Activated CD4-positive, alpha-beta T cell treated with anti-CD3 and anti-CD28 coated beads for 24 hours (primary cell): ENCODE measurements at places on chromosomes 4 and X.
A peak's percentile ranks its signal among the peaks of the same experiment; 100 is the strongest.

- DNase-seq, result no peak
Measured at GRCh38 chr4:170139764-170140163, 50.0 kb upstream of the AADAT start.

DNA sequence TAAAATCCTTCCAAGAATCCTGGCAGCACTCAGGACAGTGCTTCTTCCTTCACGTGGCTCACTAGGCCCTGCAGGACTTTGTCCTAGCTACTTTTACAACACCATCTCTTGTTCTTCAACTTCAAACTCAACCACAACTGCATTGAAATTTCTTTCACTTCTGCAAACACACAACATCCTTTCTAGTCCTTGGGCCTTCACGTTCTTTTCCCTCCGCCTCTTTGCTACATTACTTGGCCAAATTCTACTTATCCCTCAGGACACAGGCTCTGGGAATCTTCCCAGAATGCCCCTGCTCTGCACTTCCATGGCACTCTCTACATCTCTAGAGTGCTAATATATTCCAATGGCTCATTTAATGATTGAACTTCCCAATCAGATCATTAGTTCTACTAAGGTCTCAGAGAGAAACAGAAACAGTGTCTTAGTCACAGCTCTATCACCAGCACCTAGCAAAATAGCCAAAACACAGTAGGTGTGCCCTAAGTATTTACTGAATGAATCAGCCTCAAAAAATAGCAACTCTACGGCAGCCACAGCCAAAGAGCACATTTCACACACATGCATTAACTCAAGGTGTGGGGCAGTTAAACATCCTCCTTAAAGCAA is 73.3 kb downstream of the MANBA start:
- no peak for DNase-seq

- DNase-seq, result no peak
Measured at GRCh38 chr4:147307896-147308674, 172.8 kb upstream of the EDNRA start.

DNA sequence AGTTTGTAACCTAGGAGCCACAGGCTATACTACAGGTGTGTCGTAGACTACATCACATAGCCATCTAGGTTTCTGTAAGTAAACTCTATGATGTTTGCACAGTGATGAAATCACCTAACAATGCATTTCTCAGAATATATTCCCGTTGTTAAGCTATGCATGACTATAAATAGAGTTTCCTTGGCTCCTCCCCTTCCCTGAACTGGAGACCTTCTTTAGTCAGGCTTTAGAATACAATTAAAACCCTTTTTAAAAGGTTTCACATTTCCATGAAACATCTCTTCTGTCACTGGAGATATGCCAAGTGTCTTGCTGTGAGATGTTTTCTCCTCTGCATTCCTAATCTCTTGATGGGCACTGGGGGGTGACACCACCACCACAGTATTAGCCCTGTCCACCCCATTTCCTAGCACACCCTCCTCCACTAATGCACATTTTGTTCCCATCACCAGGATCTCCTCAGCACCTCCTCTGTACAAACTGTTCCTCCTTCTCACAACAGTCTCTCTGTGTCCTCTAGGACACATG is 334.6 kb upstream of the CPEB2 start:
- no peak for DNase-seq

DNA sequence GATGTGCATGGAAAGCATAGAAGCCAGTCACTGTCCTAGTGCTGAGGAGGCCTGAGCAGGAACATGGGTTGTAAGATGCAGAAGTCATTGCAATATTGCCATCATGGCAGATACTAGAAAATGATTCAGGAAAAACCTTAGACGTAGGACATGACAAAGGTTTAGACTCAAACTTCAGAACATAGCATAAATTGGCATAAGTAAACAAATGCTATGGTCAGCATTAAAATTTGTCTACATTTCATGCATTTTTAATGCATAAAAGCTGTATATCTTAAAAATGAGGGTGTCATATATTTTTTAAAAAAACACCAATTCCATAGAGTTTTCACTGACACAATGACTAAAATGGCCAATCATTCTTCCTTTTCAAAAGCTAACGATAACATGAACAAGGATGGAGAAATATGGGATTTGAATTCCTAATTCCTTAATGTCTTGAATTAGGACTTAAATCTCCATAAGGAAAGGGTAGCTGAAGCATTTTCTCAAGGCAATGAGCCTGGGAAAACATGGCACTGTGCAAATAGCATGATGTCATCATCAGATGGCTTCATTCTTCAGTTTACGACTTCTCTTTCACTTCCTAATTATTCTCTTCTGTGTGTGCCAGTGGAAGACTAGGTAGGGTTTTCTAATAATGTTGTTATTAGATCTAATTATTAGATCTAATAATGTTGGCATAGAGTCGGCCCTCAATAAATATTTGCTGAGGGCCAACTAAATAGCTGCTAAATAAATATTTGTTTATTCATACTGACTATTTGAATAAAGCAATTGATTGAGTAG is 125.1 kb upstream of the FRG1 start:
- no peak for DNase-seq

- no peak for DNase-seq
Measured at GRCh38 chrX:95441836-95442235, 1242.8 kb upstream of the DIAPH2 start.

GRCh38 chr4:71107726-71108125 is 114.3 kb downstream of the DCK start:
- DNase-seq, result no peak

DNA sequence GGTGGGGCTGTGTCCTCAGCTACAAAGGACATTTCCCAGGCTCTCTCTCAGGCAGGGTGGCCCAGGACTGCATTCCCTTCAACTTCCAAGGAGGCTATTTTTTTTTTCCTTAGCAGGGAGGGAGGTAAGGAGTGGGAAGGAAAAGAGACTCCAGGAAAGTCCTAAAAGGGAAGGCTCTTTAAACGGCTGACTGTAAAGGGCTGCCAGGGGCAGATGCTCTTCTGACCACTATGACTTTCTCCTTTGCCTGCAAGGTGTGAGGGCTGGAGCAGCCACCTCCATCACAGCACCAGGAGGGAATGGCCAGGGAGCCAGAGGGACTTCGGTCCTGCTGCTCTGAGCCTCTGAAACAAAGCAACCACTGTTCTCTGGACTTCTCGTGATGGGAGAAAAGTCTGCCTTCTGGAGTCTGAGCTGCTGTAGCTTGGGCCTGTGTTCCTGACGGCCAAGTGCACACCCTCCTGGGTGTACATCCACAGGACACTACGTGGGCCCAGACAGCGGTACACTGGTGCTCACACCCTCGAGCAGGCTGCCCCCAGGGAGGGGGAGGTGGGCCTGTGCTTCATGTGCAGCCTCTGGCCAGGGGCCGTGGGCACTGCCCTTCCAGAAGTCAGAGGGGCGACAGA is 17.9 kb downstream of the NAT8L start:
- DNase-seq, result no peak

DNA sequence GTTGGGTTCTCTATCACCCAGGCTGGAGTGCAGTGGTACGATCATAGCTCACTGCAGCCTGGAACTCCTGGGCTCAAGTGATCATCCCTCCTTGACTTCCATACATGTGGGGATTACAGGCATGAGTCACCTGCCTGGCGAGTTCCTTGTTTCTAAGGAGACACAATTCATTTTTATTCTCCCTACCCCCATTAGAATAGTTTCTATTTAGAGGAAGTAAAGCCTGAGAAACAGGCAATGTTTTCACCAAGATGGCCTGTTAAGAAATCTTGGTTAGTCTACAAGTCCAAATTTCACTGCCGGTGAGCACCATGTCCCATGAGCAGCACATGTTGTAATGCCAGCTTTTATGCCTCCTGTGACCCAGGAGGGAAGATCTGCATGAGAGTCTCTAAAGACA is 5.7 kb downstream of the CYBB start:
- DNase-seq, result no peak

- peak; percentile 3 for DNase-seq
Measured at GRCh38 chr4:76251441-76252270, at the start of gene FAM47E. TSS of gene FAM47E (plus strand) at chr4:76251721. CDS start at chr4:76251747, 26 bp downstream.

- DNase-seq, result no peak
Measured at GRCh38 chr4:187354740-187355139, 631.1 kb upstream of the FAT1 start.

GRCh38 chr4:24704149-24704548 is 91.2 kb upstream of the SOD3 start:
- no peak for DNase-seq

DNA sequence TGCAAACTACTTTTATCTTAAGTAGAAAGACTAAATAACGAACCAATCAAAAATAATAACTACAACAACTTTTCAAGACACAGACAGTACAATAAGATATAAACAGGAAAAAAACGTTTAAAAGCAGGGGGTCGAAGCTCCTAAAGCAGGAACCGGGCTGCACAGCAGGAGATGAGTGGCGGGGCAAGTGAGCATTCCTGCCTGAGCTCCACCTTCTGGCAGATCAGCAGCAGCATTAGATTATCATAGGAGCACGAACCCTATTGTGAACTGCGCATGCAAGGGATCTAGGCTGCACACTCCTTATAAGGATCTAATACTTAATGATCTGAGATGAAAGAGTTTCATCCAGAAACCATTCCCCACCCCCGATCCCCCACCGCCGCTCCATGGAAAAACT is 146.2 kb downstream of the TEX11 start:
- no peak for DNase-seq

DNA sequence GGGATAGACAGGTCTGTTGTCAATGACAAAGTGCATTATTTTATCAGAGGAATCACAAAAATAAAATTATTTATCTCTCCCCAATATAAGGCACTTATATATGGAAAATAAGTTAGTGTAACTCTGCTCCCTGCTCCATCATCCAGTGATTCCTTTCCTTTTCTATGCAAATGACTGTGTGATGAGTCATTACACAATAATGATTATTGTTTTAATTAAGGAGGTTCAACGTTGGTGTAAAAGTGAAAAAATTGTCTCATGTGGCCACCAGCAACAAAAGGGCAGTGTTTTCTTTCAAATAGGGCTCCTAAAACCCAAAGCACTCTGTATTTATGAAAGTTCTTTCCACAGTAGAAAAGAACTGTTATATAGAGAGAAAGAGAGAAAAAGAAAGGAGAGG is 16.7 kb downstream of the SLC7A11 start:
- no peak for DNase-seq

GRCh38 chr4:20652226-20652885 is 47.9 kb upstream of the PACRGL start:
- DNase-seq, result no peak

GRCh38 chrX:100263650-100264049 is 146.4 kb downstream of the PCDH19 start:
- no peak for DNase-seq
